Activated CD4-positive, CD25-positive, alpha-beta regulatory T cell treated with anti-CD3 and anti-CD28 coated beads, Interleukin-2, amount 50 U/mL, for 16 hours (primary cell): ENCODE measurements at places on chromosomes 3 and 15.

GRCh38 chr3:140206196-140207040 is 271.4 kb downstream of the CLSTN2 start:
- DNase-seq = no peak

DNA sequence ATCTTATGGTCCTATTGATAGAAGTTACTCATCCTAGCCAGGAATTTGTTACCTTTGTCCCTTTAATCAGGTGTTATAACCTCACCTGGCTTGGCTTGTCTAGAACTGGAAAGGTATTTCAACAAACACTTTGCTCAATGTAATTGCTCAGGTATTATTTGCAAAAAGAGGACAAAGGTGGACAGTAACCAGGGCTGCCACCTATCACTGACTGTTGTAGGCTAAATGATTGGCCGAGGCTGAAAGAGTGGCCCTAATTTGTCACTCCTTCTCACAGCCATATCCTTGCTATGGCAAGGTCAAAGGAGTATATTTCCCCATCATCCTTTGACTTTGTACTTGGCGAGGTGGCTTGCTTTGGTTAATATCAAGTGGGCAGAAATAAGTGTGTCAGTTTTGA is 2.7 kb upstream of the SELENOS start:
- DNase-seq = no peak

GRCh38 chr3:188066141-188066540 is 87.8 kb upstream of the LPP start:
- DNase-seq = no peak

- no peak for DNase-seq
These were observed 113.8 kb upstream of the CCDC54 start for GRCh38 chr3:107263269-107264021.

GRCh38 chr3:50303013-50303815 is at the start of gene HYAL1:
Gene HYAL1, minus strand, starts transcription at chr3:50303574. Its CDS starts 618 bp downstream, at chr3:50302956.
- no peak for DNase-seq

- no peak for DNase-seq
These were observed 199.6 kb downstream of the SHOX2 start for GRCh38 chr3:157906627-157907026.

- no peak for DNase-seq
These were observed 1114.0 kb upstream of the GBE1 start for GRCh38 chr3:82875401-82875800.

GRCh38 chr3:88810455-88810854 is 297.0 kb upstream of the EPHA3 start:
- no peak for DNase-seq

DNA sequence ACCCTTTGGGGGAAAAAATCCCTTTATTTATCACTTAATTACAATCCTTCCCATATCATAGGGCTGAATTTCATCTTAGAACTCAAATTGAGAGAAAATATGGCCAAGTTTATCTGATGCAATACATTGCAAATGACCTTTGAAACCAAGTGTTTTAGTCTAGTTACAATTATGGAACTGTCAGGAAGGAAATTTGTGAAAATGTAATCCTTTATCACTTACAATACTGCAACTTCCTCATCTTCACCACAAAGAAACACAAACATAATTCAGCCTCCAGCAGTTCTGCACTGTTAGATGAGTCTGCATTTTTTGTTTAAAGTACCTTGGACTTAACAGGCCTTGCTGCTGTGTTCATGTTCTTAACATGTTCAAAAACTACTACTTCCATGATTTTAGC is 4.6 kb downstream of the CCPG1 start:
- no peak for DNase-seq

- DNase-seq = no peak
These were observed 29.4 kb downstream of the ZXDC start for GRCh38 chr3:126446301-126446700.

GRCh38 chr3:71611099-71611498 is 27.6 kb upstream of the FOXP1 start:
- DNase-seq = no peak

- DNase-seq = no peak
These were observed 78.7 kb upstream of the GCNT3 start for GRCh38 chr15:59532770-59533379.

- DNase-seq = no peak
These were observed 2.9 kb downstream of the NR2F2 start for GRCh38 chr15:96333131-96334016.

- DNase-seq = no peak
These were observed 7.0 kb downstream of the RTP3 start for GRCh38 chr3:46504789-46505188.

GRCh38 chr15:91795235-91795634 is 58.3 kb upstream of the SLCO3A1 start:
- DNase-seq = no peak

- DNase-seq = no peak
These were observed 22.8 kb upstream of the GOLM2 start for GRCh38 chr15:44265757-44266156.

DNA sequence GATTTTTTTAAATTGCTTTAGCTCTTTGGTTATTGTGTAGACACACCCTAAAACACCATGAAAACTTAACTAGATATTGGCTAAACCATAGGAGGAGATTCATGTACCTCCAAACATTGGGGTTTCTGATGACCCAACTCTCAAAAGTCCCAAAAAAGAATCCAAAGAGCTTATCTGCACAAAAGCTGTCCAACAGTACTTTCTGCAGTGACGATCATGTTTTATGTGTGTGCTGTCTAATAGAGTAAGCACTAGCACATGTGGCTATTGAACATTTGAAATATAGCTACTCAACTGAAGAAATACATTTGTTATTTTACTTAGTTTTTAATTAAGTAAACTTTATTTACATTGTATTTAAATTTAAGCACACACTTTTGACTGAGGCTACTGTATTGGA is 818.2 kb upstream of the LMCD1 start:
- DNase-seq = no peak

- DNase-seq = no peak
These were observed 766 bp upstream of the SLC12A6 start for GRCh38 chr15:34338347-34338746.

DNA sequence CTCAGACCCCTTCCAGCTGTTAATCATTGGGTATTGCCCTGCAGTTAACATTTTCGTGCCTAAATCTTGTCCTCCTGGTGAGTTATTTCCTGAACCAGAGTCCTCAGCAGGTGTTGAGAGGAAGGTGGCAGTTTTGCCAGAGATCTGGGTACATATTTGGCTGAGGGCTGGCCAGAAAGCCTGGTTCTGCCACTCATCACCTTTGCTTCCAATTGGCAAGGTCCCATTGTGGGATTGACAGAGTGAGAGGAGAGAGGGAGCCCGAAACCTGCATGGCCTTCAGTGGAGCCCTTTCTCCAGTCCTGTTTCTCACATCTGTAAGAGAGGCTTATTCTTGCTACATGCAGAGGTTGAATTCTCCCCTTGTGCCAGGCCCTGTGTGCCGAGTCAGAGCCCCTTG is 8.9 kb upstream of the TKT start:
- DNase-seq = no peak

DNA sequence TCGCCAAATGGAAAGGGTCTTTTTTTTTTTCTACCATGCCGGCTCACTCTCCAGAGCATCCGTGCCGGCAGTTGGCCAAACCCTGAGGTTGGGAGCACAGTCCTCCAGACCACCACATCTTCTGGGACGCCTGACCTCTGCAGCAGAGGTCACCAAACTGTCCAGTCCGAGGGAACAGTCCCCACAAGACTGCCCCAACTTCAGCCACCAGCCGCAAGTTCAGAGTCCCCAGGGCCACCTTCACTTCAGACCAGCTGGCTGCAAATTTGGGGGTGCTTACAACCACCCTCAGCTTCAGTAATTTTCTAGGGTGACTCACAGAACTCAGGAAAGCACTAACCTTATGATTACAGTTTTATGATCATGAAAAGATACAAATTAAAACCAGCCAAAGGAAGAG is 28.9 kb downstream of the PLA2G4D start:
- DNase-seq = no peak

DNA sequence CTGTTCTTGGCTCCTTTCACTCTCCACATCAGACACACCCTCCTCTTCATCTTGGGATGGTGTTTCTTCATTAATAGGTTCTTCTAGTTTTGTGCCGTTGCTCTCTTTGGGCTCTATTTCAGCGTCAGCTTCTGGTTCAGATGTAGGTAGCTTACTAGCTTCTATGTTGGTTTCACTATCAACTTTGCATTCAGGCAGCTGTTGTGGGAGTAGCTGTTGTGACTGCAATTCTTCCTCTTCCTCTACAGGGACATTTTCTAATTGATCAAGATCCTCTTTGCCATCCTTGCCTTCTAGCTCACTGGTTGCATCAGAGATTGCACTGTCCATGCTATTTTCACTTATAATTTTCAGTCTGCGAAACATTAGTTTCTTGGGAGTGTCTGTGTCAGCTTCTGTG is 80.1 kb downstream of the SETD2 start:
- DNase-seq = no peak

DNA sequence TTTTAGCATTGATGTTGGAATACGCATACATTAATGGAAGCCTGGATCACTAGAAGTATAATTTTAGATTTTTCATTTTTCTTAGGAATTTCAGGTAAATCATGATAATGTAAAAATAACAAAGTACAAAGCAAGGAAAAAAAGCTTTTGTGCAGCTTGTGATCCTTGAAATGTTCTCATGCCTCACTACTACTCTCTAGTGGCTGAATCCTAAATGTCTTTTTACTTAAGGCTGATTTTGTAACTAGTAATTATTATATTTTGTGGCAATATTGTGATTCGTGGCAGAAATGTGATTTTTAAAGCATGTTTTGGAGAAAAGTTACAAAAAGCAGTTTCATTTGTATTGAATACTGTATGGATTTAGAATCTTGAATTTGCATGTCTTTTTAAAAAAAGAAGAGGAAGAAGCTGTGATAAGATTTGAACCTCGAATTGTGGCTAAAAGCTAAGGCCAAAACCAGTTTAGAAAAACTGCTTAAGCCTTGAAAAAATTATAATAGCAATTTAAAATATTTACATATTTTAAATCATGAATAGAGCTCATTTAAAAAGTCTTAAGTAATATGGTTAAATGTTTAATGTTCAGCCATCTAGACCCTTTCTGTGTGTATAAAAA is 39.0 kb downstream of the U2SURP start:
- DNase-seq = no peak

DNA sequence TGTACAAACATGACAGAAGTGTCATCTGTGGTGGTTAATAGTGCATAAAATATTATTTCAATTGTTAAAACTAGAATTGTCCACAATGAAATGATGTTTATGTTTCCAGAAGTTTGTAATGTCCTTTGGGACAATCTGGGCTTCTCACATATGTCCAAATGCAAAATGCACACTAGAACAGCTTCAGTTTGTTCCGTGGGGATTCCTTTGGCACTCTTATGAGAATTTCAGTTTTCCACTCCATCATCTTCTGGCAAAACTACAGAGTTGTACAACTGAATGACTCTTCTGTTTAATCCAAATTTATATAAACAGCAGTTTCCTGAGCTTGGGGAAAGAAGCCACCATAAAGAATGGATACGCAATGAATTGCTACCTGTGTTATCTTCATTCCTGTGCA is 2.0 kb upstream of the OR5H6 start:
- no peak for DNase-seq

- DNase-seq = no peak
These were observed 3.1 kb upstream of the EXOG start for GRCh38 chr3:38493031-38493430.

GRCh38 chr15:47742334-47742733 is 25.0 kb downstream of the SEMA6D start:
- no peak for DNase-seq

DNA sequence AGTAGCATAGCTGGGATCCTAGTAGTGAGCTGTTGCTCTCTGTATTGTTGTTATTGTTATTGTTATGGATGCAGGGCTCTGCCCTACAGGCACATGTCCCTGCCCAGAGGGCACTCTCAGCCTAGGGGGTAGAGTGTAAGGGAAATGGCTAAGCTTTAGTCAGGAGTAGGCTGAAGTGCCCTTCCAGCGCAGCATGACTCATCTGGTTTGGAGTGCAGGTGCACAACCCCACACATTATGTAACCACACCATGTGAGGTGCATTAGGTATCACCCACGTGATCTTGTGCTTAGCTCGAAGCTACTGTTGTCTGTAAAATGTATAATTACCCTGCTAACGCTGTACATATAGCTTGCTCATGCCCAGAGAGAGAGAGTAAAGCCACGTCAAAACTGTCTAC is 48.3 kb upstream of the TIPARP start:
- no peak for DNase-seq

GRCh38 chr15:74221399-74222239 is 14.5 kb upstream of the CCDC33 start:
- no peak for DNase-seq

DNA sequence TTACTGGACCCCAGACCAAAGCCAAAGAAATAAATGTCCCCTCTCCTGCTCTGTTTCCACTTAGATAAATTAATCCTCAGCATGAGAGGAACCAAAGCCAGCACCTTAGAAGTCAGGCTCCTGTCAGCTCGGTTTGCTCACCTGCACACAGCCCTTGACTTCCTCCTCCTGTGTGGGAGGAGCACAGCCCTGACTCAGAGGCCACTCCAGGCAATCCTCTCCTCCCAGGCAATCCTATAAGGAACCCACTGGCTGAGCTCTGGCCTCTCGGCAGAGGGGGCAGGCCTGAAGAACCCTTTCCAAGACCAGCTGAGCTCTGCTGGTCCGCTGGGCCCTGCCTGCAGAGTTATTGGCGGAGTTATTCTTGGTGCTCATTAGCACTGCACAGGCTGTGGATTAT is 30.8 kb downstream of the LIPC start:
- DNase-seq = no peak

DNA sequence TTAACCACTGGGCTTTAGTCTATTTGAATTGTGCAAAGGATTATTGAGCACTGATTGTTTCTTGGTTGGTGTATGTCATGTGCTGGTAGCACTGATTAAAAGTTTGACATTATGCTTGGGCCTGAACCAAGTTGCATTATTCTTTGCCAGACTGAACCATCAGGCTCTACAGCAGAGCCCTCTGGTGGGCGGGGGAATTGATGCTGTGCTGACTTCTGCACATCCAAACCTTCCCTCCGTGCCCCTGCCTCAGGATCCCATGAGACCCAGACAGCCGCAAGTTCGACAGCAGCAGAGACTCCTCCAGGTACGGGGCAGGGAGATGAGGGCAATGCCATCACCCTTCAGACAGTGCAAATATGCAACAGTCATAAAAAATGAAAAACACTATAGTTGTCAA is 28.4 kb upstream of the P2RY12 start:
- DNase-seq = no peak

DNA sequence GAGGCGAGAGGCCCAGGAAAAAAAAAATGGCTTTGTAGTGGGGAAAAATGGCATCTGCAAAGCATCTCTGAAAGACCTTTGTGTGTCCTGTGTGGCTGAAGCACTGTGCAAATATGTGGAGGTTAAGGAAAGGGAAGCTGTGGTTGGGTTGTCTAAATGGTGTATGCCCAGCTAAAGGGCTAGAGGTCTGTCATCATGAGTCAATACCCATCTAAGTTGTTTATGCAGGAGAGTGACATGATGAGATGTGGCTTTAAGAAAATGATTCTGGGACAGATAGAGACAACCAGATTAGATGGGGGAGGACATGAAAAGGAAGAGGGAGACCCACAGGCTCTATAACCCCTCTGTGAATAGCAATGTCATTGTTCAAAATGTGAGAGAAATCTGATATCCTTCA is 280.7 kb downstream of the MFSD1 start:
- no peak for DNase-seq
